ENCODE measurements at places on chromosomes 3 and 15.

DNA sequence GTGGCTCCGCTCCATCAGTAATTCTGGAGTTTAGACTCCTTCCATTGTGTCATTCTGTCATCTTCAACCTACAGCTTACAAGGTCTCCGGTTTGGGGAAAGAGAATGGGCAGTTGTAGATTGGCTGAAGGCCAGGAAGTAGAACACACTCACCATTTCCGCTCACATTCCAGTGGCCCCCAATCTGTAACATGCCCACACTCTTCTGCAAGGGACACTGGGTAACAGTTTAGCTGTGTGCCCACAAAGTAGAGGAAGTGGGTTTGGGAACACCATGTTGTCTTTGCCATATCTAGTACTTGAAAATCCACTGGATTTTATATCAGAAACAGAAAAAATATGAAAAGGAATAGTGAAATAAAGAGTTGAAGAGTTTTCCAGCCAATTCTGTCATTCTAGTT lies 153.5 kb downstream of the SV2B start:
- no peak for DNase-seq

DNA sequence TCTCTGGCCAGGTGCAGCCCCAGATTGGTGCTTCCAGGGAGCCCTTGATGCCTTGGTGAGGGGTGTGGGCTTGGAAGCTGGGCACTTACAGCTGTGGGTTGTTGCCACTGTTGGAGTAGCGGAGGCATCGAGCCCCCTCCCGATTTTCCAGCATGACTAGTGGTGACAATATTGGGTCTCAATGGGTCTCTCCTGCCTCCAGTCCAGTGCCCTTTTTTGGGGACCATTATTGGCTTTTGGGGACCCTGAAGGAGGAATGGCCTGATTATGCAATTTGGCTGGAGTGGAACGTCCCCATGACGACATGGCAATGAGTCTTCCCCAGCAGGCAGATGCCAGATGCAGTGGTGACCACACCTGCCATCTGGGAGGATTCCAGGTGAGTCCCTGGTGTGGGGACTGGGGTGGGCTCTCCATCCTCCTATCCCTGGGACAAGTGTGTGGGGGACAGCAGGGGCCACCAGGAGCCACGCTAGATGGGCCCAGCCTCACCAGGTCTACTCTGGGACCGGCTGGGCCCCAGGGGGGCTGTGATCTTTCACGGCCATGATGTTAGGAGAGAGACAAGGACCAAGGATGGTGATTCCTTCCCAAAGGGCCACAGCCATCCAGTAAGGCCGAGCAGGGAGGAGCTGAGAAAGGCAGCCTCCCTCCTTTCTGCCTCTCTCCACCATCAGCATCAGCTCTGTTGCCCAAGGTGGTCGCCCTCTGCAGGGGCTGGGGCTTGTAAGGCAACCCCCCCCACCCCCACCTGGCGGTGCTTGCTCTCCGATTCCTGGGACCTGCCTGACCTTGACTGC lies 196.8 kb downstream of the GOLGA6L6 start:
- peak; percentile 61 for DNase-seq

DNA sequence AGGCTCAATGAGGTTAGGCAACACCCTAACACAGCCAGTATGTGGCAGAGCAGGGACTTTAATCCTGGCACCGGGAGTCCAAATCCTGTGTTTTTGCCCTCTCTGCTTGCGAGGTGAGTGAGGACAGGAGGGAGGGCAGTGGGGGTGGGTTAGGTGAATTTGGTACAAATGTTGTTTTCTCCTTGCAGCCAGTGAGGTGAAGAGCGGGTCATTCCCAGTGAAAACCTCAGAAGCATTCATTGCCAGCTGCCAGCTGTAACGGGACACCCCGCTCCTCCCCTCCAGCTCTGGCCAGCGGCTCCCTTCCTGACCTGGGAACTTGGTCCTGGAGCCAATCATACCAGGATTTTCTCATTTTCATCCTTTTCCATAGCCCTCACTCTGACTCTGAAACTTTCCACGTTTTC lies 45.7 kb upstream of the RAB6B start:
- no peak for DNase-seq

DNA sequence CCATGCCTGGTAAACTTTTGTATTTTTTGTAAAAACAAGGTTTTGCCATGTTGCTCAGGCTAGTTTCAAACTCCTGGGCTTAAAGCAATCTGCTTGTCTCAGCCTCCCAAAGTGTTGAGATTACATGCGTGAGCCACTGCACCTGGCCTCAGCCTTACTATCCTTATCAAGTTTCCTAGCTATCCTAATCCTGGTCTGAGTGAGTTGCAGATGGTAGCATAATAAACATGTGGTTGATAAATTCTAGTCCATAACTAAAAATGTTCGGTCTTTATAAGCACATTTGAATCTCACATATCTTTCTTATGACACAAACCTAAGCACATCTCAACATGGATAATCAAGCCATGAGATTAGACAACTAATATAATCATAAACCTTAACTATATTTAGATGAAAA lies 18.5 kb downstream of the NPHP3 start:
- no peak for DNase-seq

DNA sequence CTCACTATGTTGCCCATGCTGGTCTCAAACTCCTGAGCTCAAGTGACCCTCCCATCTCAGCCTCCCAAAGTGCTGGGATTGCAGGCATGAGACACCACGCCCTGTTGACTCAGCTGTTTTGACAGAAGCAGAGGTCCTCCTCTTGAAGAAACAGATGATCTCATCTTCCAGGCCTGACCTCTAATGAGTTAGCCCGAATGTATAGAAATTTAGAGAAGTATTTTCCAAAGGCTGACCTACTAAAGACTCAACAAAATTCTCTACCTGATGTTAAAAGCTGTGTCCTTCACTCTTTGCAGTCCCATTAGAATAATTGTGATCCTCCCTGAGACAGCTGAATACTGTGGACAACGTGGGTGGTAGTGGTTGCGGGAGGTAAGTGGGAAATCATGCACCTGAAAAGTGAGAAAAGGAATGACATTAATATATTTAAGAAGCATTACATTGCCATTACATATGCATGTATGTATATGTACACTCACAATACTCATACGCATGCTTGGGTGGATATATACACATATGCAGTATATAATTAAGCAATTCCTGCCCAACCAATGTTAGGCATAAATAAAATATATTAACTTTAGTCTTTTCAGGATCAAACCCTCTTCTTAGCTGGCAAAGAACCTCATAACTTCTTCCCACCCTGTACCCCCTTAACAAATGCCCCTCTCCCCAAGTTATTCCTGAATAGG lies 204.6 kb upstream of the NR2F2 start:
- DNase-seq, result no peak

DNA sequence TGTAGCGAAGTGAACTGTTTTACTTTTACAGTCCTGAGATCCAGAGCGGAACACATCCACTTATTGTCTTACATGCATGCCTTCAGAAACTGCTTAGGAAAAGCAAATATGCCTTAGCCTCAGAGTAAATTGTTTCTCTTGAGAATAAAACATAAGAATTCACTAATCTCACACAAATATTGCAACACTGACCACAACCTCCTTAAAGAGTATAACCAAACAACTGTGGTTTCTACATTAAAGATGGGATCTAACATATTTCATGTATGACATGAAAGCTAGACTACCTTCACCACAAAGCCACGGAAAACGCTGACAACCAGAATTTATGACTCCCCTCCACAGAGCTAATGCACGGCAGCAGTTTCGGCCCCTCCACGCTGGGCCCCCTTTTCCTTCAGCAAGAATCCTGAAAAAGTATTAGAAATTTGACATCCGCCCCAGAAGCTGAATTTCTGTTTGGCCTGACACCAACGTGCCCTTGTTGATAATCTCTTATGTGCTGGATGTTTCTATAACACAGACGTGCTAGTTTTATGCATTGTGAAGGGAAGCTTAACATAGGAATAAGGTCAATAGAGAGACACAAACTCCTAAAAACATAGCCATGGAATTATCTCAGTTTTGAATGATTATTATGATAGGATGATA lies 84.6 kb downstream of the GREM1 start:
- DNase-seq, result no peak

GRCh38 chr3:191432162-191432561 lies 28.8 kb upstream of the PYDC2 start:
- DNase-seq, result no peak

DNA sequence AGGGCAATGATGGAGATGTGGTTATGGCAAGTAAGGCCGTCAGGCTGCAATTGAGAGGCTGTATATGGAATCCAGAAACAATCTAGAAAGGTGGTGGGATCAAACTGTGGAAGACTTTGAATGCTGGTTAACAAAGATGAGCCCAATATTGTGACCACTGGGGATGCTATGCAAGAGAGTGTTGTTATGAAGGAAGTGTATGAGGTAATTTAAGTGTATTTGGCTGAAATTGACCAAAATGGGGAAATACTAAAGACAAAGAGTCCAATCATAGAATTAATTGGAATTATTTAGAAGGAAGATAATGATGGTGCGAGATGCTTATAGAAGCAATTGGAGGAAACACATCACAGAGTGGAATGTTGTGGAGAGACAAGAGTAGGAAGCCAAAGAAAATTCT lies 24.5 kb downstream of the BTLA start:
- no peak for DNase-seq

DNA sequence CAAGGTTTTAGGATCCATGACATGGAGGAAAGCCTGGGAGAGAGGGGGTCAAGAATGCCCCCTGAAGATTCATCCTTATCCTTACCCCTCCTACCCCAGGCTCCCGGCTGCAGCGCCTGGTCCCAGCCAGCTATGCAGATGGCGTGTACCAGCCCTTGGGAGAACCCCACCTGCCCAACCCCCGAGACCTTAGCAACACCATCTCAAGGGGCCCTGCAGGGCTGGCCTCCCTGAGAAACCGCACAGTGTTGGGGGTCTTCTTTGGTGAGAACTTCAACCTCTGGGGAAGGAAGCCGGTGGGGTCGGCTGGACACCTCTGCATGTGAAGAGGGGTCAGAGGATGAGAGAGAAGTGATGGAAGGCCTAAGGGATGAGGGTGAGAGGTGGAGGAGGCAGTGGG lies 4.3 kb downstream of the DUOX1 start:
- no peak for DNase-seq

DNA sequence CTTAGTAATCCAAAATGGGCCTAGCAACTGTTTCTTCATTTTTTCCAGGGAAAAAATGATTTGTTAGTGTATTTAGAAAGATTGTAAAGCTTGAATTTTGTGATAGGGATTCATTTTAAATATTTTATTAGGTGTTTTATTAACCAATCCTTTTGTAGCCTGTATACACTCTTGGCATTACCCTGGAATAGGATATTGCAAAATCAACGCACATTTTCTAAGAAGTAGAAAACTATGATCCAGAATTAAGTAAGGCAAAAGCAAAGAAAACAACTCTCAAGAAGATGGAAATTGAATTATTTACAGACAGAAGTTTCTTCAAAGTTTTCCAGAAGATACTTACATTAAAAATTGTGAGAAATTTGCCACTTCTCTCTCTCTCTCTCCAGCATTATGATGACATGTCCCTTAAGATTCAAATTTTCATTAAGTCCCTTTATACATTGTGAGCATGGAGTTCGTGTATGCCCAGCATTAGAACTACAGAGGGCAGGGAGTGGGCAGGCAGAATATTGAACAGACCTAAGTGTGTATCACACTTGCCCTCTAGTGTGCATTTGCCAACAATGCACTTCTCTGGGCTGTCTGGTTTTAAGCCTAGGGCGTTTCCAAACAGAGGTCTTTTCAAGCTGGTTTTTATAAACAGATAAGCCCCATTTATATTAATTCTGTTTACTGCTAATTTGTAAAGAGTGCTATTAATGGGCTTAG lies 28.5 kb upstream of the CMSS1 start:
- peak; percentile 39 for DNase-seq

DNA sequence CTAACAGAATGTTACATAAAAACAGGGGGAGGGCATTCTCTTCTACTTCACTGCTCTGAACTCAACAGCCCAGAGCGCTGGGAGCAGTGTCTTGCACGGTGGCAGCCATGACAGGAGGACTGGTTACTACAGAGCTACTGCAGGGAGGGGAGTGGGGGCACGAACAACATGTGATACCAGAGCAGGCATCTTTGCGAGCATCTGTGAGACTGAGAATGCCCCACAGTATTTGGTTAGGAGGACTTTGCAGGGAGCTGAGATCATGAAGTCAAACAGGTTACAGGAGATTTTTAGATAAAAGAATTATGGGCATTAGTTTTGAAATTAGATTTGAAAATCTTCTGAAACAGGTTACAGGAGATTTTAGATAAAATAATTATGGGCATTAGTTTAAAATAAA lies 58.8 kb upstream of the GOLGA8B start:
- DNase-seq, result no peak

DNA sequence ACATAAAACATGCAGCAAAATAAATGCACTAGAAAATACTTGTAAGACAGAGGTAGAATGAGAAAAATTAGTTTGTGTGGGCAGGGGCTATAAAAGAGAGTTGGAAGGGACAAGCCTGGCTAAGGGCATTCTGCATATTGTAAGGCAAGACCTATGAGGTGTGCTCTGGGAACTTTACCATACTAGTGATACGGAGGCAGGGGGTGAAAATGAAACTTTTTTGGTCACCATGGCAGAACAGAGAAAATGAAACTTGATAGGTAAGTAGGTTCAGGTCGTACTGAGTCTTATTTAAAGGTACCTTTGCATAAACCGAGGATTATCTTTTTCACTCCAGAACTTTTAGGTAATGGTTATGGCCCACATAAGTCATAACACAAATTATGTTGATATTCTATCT lies 74.7 kb upstream of the ACKR4 start:
- DNase-seq, result peak; percentile 20

DNA sequence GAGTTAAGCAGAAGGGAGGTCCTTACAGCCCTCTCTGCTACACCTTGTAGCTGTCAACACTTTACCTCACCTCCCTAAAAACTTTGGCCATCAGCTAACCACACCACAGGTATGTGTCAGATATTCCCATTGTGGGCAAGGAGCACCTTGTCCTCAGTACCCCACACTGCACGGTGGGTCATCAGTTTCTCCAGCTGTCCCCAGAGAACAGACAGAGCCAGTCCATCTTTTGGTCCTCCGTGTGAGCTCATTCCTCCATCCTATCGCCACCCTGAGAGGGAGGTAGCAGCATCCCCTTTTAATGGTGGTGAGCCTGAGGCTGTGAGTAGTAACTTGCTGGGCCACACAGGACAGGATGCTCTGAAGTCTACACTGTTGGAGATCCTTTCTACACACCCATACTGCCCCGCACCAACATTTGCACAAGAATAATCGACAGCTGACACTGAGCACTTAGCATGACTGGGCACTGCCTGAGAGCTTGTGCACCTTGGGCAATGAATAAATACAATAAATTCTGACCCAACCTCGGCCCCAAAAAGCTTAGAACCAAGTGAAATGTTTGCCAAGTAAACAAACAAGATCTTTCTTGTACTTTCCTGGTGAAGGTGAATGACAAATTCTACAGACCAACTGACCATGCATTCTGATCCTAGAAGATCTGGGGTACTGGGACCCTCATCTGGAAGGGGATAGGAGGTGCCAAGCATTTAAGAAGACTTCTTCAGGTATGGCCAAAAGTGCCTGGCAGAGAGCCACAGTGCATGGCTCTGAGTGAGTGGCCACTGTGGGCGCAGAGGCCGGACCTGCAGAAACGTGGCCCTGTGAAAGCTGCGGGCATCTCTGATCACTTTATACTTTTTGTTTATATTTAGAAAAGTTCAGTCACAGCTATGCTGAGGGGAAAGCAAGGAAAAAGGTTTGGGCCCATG lies 6.9 kb downstream of the CHCHD4 start:
- DNase-seq, result peak; percentile 0

- no peak for DNase-seq
Observed at GRCh38 chr15:100340721-100341238, 995 bp downstream of the ADAMTS17 start.

All from GM20000 (cell line).